Testis (tissue), 5 donors: ENCODE measurements at places on chromosomes 11 and 22. TPM values are rescaled to one million over a fixed set of nuclear protein-coding genes. Genes with fewer than 3 reads are reported as not detected.
A peak's percentile ranks its signal among the peaks of the same experiment; 100 is the strongest.

RFPL1 gene
- 0.71 TPM for total RNA-seq

ZNF195 gene
- total RNA-seq, result 14.9 TPM

GRCh38 chr11:70124321-70125000, 46.3 kb downstream of the ANO1 start:
- no peak for DNase-seq

- DNase-seq, result no peak
Observed at GRCh38 chr22:16949561-16949960, 58.5 kb downstream of the GAB4 start.

DNA sequence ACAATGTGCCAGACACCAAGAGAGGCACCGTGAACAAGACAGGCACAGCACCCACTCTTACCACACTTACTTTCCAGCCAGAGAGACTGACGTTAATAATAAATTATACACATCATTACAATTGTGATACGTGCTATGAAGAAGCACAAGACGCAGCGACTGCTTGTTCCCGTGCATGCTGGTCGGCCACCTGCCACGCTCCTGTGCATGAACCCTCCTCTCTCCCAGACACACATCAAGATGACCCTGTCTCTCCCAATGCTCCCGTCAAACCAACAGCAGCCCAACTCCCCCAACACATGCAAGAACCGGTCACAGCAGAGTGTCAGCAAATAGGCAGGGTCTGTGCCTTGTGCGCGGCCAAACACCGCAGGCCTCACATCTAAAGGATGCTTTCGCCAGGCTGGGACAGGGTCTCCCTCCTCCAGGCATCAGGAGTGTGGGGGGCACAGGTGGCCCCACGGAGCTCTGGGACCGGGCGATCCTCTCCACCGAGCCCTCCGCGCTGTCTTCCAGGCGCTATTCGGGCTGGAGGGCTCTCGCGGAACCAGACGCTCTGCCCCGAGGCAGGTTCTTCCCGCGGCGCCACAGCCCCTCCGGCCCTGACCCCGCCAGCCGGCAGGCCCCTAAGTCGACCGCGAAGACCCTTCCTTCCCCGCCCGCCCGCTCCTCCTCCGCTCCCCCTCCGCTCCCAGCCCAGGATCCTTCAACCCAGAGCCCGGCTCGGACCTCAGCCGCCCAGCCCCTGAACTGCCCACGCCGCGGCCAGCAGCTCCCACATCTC, 533 bp downstream of the SERGEF start:
- DNase-seq, result peak; percentile 31

GRCh38 chr11:17649696-17650095, 69.7 kb upstream of the MYOD1 start:
- no peak for DNase-seq

DNA sequence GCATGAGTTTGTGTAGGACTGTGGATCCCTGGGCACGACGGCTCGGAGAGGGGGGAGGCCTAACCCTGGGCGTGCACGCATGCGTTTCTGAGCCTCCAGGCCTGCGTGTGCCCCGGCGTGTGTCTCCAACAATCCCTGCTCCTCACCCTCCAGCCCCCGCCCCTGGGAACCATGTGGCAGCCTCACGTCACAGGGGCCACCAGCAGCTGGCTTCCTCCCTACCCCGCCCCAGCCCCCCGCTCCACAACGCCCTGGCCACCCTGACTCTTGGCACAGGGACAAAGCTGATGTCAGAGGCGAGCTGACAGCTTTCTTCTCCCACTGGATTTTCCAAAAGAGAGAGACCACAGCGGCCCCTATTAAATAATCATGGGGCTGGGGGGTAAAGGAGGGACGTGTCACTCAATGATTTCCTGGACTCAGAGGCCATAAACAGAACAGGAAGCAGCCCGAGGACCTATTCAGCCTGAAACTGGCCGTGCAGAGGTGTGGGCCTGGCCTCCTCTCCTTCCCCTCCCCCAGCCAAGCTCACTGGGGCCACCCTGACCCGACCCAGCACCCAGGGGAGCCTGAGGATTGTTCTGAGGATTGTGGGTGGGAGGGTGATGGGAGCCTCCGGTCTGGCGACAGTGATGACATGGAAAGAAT, 6.8 kb upstream of the LIF start:
- DNase-seq, result peak; percentile 53
